Neuronal stem cell (in vitro differentiated cells): ENCODE measurements at places on chromosomes 6 and 20.

GRCh38 chr20:19920381-19921138 lies 96.6 kb upstream of the NAA20 start:
- no peak for DNase-seq

DNA sequence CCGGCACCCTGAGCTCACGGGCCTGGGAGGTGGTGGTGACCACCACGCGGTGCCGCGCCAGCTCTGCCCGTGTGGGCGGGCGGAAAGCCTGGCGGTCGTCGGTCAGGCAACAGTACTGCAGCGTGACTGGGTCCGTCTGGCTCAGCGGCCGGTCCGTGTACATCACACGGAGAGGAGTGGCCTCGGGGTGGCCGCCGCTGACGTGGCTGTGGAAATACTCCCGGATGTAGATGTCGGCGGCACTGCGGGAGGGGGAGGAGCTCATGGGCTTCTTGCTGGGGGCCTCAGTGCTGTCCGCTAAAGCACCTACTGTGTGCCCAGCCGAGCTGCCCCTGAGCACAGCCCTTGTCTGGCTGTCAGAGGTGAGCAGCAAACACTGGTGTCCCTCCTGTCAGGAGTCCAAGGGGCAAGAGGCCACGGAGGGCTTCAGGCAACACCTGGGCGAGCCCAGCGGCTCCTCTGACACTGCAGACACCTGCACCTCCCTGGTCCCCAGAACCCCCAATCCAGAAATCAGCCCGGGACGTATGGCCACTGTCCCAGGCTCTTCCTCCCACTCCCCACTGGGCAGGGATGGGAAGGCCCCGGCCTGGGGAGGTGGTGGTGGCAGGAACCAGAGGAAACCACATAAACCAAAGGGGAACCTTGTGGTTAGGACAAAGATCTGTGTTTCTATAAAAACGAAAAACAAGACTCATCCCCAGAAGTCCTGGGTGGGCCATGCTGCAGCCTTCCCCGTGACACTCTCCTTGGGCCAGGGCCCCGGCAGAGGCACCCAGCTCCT lies 6.5 kb downstream of the HELZ2 start:
- no peak for DNase-seq

DNA sequence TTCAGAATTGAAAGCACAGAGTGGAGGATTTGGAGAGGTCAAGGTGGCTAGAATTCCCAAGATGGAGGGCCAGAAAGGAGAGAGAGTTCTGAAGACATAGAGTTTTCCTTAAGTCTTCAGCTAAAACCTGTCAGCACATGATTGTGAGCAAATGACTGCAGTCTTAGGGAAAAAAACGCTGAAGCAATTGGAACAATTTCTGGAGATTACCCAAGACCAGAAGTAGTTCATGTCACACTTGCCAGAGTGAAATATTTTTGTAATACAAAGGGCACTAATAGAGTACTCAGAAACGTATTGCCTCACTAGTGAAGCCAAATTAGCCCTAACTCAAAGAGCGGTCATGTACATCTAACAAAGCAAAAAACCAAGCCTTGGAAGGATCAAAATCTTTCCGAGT lies 541.3 kb upstream of the MARCKS start:
- DNase-seq = no peak

DNA sequence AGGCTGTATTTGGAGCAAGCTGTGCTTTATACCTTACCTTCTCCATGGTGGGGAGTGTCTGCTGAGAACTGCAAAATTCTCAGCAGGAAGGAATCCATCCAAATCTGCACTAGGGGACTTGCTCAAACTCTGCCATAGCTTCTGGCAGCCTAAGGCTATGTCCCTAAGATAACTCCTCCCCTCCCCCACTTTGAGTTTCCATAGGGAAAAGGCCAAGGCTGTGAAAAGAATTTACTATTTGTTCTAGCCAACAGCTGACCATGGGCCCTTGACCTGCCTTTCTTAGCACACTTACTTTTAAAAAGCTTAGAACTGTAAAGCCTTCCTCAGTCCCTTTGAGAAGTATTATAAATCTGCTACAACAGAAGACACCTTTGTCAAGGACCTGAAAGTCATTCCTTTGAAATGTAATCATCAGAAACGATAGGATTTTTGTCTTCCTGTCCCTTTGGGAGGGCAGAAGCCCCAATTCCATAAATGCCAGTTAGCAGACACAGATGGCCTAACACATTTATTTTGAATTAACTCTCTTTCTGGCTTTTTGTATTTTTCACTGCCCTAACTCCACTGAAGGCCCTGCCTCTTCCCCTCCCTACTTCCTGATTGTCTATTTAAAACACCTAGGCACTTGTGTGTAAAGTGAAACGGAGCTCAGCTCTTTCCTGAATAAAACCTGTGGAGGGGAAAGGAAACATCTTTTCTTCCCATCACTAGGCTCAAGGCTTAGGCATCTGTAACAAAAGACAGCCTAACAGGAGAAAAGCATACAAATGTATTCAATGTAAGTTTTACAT lies 157.1 kb downstream of the AKAP7 start:
- no peak for DNase-seq

DNA sequence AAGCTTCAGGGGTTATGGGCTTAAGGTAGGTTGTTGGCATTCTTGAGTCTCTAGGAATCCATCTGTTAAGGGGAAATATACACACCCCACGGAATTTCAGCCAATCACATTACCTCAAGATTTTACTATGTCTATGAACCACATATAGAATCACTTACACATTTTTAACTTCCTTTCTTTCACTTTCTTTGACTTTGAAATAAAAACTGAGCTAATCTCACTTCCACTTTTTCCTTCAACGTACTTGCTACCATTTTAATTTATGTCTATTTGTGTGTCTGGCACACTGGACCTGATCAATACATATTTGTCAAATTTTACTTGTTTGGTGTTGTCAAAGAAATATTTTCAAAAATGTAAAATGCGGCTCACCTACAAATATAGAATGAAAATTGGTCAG lies 545.4 kb upstream of the JAG1 start:
- no peak for DNase-seq

DNA sequence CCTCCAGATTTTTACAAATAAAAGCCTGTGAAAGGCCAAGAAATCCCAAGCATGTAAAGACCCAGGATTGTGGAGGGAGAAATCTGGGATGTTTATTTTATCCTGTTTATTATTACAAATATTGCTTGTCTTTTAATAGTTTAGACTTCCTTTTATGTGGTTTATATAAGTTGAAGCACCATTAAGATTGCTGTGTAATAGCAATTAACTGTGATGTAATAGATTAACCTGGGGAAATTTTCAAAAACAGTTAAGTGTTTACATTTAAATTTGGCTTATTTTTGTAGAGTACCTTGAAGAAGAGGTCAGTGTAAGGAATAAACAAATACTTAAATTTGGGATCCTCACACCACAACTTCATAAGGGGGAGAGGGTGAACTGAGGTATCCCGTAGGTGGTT lies 27.0 kb downstream of the VAPB start:
- DNase-seq = no peak

GRCh38 chr6:120774275-120774674 lies 560.0 kb downstream of the TBC1D32 start:
- DNase-seq = no peak

DNA sequence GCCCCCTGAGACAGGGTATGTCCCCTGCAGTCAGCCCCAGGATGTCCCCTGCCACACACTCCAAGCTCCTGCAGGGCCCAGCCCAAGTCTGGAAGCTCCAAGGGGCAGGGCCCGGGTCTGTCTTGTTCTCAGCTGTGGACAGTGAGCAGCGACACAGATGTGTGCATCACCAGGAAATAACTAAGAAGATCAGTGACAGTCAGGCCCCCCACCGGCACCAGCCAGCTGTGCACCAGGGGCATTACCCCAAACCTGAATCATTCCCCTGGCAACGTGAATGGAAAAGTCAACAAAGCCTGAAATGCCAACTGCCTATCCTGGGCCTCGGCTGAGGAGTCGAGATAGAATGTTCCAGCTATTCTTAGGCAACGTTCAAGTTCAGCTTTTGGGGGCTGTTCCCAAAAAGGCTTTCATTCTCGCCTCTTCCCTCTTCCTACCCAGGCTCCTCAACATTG lies 105.0 kb downstream of the PREX1 start:
- DNase-seq = no peak

DNA sequence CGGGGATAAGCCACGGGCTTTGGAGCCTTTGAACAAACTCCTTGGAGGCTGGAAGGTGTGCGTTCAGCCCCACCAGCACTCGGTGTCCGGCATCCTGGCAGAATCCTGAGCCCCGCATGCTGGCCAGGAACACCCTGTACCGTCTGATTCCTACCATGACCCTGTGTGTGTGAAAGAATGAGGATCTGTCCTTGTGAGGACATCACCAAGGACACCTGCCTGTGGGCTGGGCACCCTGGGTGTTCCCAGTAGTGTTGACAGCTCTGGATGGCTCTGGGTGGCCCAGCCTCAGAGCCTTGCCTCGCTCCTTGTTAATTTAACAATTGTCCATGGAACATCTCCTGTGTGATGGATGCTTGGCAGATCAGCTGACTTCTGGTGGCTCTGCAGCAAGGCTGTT lies 234.3 kb downstream of the QKI start:
- DNase-seq = no peak

- no peak for DNase-seq
Observed at GRCh38 chr6:163086624-163086920, 327.9 kb upstream of the QKI start.

DNA sequence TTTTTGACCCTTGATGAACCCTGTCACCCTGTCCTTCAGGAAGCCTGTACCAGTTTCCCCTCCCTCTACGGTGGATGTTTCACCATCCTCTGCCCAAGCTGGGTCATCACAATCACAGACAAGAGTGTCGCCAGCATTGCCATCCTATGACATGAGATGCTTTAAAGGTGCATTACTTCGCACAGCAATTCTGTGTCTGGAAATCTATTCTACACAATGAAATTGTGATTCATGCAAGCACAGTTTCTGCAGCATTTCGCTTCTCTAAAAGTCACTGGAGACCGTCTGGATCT lies 2.5 kb upstream of the ULBP2 start:
- no peak for DNase-seq

DNA sequence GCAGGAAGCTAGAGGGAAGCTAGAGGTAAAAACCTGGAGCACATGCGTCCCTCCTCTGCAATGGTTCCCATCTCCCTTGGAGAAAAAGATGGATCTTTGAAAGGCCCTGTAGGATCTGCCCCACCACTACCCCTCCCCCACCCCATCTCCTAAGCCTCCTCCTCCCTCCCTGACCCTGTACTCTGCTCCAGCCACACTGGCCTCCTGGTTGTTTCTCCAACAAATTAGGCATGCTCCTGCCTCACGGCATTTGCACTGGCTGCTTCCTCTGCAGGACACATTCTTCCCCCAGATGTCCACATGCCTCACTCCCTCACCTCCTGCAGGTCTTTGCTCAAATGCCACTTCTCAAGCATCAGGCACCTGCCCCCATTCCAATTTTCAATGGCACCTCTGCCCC lies 45.5 kb downstream of the UBE2V1 start:
- DNase-seq = no peak

DNA sequence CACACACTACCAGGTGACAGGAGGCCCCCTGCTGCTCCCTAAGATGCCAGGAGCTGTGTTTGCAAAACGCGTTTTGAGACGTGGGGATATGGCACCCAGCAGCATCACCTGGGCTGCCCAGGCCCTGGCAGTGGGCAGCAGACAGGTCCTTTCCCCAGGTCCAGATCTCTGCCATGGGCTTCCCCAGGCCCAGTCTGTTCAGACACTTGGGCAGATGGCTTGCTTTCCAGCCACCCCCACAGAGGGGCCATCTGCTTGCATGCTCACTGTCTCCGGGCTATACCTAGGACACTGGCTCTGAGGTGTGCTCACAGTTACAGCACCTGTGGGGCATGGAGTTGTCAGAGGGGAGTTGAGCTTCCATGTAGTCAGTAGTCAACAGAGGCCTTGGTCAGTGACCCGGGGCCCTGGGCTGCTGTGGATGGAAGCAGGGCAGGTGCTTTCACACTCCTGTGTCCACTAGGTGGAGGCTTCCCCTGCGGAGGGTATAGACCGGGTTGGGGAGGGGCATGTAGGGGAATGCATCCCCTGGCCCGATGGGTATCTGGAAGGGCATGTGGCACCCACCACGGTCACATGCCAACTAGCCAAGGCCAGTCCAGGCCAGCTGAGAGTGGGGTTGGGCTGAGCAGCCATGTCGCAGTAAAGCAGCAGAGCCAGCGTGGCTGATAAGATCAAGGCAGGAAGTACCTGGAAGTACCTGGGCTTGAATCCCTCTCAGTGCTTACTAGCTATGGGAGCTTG lies 185.4 kb upstream of the SLC24A3 start:
- no peak for DNase-seq

GRCh38 chr6:50007819-50008218 lies 14.0 kb downstream of the DEFB110 start:
- DNase-seq = no peak

GRCh38 chr6:31158863-31159855 lies 770 bp downstream of the TCF19 start:
- no peak for DNase-seq

GRCh38 chr6:99426451-99426757 lies 1.3 kb upstream of the PNISR start:
- DNase-seq = no peak

DNA sequence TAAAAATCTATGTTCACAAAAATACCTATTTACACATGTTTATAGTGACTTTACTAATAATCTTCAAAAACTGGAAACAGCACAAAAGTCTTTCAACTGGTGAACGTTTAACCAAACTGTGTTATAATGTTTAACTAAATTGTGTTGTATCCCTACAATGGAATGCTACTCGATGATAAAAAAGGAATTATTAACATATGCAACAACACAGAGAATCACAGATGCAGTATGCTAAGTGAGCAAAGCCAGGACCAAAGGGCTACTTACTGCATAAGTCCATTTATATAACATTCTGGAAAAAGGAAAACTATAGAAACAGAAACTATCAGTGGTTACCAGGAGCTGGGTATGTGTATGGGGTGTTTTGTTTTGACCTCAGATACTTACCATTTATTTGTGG lies 602.2 kb upstream of the BTBD3 start:
- DNase-seq = no peak

- no peak for DNase-seq
Observed at GRCh38 chr20:57308451-57309271, 20.9 kb upstream of the SPO11 start.
